ENCODE measurements at places on chromosomes 13 and 19.

- no peak overlapping the region for H3K4me3 ChIP-seq
- no peaks in the 10 kb centered on the region for H3K4me1 ChIP-seq
- DNase-seq: no peak
- H3K27ac ChIP-seq: no peak overlapping the region
Measured at GRCh38 chr13:34352958-34353357, 535.0 kb downstream of the RFC3 start.

DNA sequence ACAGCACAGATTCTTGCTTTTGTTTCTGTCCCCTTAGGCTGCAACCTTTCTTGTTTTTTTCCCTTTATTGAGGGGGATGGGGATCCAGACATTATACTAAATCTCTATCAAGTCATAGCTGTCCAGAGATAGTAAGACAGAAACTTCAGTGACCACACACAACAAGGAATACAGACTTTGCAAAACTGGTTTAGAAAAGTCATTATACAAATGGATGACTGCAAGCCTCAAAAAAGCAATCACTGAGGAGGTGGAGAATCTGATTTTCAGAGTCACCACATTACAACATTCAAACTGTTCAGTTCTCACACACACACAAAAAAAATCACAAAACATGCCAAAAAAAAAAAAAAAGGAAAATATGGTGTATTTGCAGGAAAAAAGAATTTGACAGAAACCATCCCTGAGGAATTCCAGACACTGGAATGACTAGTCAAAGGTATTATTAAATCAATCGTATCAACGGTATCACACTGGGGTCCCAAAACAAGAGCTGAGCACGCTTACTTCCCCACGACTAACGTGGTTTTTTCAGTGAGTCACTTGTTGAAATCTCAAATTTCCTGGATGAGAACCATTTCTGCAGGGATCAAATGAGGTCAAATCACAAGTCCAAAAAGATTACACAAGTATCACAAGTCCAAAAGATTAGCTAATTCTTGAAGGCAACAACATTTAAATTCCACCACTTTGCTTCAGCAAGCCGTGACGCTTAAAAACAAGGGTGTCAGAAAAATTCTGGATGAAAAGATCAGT lies 41.2 kb downstream of the USP12 start:
- DNase-seq: no peak
- H3K36me3 ChIP-seq: peaks cover 55% of the 10 kb centered on the region
- H3K27me3 ChIP-seq: no peaks in the 10 kb centered on the region
- H3K4me3 ChIP-seq: peak overlapping the region; percentile 66

GRCh38 chr19:40785526-40785925 lies 7.5 kb downstream of the RAB4B start:
- H3K27me3 ChIP-seq: no peaks in the 10 kb centered on the region
- H3K4me3 ChIP-seq: no peak overlapping the region
- H3K4me1 ChIP-seq: peaks cover 18% of the 10 kb centered on the region
- DNase-seq: no peak
- H3K36me3 ChIP-seq: peaks cover 45% of the 10 kb centered on the region

GRCh38 chr13:19607523-19608078 lies 25.9 kb upstream of the MPHOSPH8 start:
- peaks cover 2% of the 10 kb centered on the region for H3K4me1 ChIP-seq
- H3K27ac ChIP-seq: no peak overlapping the region
- peaks cover 27% of the 10 kb centered on the region for H3K27me3 ChIP-seq
- no peak for DNase-seq
